NCI-H1417 (cell line): ENCODE measurements at places on chromosomes 4 and X.
A peak's percentile ranks its signal among the peaks of the same experiment; 100 is the strongest.

DNA sequence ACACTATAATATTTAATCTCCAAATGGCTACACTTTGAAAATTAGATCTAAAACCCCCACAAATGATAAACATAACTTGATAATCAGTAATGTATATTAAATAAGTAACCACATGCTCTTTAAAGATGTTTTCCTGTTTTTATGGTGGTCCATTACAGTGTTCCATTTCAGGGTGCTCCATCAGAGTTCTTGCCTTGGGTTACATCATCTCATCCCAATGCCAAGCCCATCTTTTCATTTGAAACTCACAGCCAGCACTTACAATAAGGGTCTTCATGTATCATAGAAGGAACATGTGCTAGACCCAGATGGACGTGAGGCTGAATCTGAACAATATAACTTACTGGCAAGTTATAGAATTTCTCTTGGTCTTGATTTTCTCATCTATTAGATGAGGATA lies 10.5 kb upstream of the PAQR3 start:
- no peak for DNase-seq

DNA sequence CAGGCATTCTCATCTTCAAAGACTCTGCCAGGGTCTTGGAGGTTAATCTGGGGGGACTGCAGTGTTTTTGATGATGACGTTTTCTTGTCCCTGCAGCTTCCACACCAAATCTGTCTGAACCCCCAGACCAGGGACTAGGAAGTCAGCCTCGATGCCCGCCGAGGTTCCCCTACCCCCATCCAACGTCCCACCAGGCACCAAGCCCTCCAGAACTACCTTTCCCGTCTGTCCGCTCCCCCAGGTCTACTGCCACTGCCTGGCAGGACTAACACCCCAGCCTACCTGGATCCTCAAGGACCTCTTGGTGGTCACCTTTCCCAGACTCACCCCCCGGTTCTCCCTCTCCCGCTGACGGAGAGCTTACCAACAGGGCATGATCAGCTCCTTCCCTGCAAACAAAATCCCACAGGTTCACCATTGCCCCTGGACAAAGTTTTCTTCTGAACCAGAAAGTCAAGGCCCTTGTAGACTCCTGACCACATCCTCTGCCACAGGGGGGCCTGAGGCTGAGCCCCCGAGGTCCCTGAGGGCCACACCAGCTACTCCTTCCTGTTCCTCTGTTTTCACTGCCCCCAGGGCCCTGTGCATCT lies 40.9 kb downstream of the HMX1 start:
- DNase-seq = no peak

- no peak for DNase-seq
Measured at GRCh38 chrX:49838374-49838773, 9.3 kb downstream of the PAGE4 start.

- DNase-seq = no peak
Measured at GRCh38 chrX:100424012-100424411, 13.9 kb upstream of the PCDH19 start.

GRCh38 chrX:52422884-52423283 lies 54.1 kb downstream of the XAGE2 start:
- DNase-seq = no peak

DNA sequence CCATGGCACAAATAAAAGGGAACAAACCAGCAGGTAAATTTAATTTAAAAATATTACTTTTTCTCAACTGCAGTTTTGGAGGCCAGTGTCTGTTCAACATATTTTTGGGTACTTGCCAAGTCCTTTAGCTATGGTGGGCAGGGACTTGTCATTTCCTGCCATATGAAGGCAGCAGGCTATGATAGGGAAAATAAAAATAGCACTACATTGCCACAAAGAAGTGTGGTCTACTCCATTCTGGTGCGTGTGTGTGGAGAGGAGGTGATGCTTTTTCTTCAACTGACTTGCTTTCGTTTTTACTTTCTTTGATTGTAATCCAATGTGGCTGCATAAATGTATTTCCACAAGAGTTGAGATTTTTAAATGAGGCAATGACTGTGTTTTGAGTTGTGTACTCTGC lies 17.2 kb downstream of the GPR174 start:
- no peak for DNase-seq

DNA sequence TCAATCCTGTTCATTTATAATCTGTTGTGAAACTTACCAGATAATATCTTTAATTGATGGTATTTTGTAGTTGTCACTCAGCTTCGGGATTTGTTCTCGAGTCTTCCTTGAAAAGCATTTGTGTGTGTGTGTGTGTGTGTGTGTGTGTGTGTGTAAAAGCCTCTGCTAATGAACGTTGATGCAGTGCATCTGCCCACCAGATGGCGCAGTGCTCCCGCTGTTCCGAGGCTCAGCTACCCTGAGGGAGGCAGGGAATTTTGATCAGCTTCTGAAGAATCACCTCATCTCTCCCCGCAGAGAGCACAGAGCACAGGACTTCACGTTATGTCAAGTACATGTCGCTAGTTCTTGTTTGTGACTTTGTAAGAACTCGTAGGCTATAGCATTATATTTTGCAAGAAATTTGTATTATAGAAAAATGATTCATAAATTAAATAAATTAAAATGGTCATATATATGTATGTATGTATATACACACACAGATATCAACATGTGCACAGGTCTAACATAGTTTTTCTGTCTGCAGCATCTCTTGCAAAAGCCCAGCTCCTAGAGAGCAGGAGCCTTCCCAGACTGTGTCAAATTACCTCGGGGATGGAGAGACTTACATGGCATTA lies 316.7 kb upstream of the IGFBP7 start:
- peak; percentile 69 for DNase-seq

- DNase-seq = no peak
Measured at GRCh38 chr4:159498446-159499115, 395.7 kb downstream of the RAPGEF2 start.

DNA sequence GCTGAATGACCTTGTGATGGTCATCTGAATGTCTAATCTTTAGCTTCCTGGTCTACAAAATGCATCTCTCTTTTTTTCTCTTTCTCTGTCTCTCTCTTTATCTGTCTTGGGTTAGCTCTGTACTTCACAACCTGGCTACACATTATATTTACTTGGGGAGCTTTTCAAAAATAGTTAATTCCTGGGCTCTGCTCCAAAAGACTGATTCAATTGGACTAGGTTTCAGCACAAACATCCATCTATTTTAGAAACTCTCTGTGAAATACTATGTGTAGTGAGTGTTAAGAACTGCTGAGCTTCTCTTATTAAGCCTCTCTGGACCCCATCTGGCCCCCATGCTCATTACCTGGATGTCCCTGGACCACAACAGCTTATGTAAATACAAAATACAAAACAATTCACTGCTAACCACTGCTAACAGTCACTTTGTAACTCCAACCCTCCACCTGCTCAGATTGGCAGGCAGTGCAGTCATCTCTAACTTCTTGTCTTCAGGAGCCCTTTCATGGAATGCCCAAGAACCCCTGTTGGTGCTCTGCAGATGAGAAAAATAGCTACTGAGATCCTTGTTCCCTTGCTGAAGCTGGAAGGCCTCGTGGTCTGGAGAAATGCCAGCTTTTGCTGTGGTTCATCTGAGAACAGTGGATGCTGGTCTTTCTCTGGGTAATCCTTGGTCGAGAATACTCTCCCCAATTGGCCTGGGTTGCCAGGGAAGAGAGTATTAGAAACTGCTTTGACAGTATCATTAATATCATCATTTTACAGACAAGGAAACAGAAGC lies 14.8 kb upstream of the BOD1L1 start:
- DNase-seq = no peak
